ENCODE measurements at places on chromosomes 1 and 21. TPM values are rescaled to one million over a fixed set of nuclear protein-coding genes. Genes with fewer than 3 reads are reported as not detected.

The KCNK1 gene
- 3.1 TPM for polyA plus RNA-seq

The AIRE gene
- not detected for polyA plus RNA-seq

The BCAR3 gene
- 14.7 TPM for polyA plus RNA-seq

The LIPI gene
- polyA plus RNA-seq, result 0.18 TPM

The ATP1A4 gene
- not detected for polyA plus RNA-seq

The NTMT2 gene
- polyA plus RNA-seq, result not detected
